ENCODE measurements at places on chromosomes 12 and 14. TPM values are rescaled to one million over a fixed set of nuclear protein-coding genes. Genes with fewer than 3 reads are reported as not detected.
A peak's percentile ranks its signal among the peaks of the same experiment; 100 is the strongest.

- no peak for DNase-seq
These were observed 349 bp upstream of the FAM177A1 start for GRCh38 chr14:35045798-35046047.

DNA sequence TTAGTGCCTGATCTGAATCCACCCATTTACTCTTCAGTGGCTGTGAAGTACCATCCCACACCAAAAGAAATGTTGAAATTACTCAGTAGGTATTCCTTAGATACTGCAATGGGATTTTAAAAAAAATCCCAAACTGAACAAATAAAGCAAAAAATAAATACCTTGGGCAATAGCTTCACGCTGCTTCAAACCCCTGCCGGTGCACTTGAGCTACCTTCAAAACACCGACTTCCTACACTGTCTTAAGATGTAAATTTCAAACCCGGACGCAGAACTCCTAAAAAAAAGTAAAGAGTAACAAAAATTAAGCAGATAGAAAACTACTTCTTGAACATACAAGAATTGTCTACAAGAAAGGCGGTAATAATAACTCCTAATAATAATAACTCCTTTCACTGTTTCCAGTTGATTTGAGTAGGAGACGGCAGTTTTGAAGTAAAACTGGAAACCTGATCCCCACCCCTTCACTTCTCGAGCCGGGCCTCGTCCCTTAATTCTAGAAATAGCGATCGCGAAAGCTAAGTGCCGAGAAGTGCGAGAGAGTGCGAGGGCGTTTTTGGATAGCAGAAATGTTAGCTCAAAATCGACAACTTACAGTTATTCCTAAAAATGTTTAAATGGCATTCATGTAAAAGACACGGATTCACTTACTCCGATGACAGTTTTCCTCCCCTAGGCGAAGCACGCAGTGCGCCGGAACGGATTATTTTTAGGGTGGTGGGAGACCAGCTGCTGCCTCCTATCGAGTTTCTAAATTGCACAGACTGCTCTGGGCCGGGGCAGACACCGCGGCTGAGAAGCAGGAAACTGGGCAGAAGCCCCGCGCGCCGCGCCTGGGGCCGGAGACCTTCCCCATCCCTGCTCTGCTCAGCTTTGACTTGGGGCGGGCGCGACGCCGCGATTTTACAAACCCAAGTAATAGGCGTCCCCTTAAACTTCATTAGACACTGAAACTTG lies at the start of gene ABCC9:
Gene ABCC9 (minus strand): TSS at position 878 of the 957 bp plus-strand sequence. CDS start 4,752 bp downstream, outside the sequence.
- DNase-seq = peak; percentile 81

- no peak for DNase-seq
These were observed 14.3 kb upstream of the CLEC1A start for GRCh38 chr12:10113075-10113474.

GRCh38 chr12:39586816-39587215 lies 32.8 kb downstream of the ABCD2 start:
- no peak for DNase-seq

GRCh38 chr14:54366736-54367735 lies 29.8 kb upstream of the CDKN3 start:
- no peak for DNase-seq

DNA sequence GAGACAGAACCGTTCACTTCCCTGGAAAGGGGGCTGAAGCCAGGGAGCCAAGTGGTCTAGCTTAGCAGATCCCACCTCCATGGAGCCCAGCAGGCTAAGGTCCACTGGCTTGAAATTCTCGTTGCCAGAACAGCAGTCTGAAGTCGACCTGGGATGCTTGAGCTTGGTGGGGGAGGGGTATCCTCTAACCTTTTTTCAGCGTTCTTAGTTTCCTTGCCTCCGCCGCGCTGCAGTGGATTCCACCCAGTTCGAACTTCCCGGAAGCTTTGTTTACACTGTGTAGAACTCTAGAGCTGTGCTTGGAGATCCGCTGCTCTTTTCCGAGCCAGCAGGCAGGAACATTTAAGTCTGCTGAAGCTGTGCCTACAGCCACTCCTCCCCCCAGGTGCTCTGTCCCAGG lies 45.2 kb upstream of the FKBP4 start:
- DNase-seq = no peak

The TCL1B gene
- 1.1 TPM for polyA plus RNA-seq

The GUCY2C gene
- 8.4 TPM for polyA plus RNA-seq
